ENCODE measurements at places on chromosomes 12 and 14.

GRCh38 chr12:22627371-22627770, 2.4 kb downstream of the ETNK1 start:
- peak; percentile 4 for DNase-seq

GRCh38 chr14:91453744-91454143, 36.1 kb upstream of the CCDC88C start:
- DNase-seq = no peak

DNA sequence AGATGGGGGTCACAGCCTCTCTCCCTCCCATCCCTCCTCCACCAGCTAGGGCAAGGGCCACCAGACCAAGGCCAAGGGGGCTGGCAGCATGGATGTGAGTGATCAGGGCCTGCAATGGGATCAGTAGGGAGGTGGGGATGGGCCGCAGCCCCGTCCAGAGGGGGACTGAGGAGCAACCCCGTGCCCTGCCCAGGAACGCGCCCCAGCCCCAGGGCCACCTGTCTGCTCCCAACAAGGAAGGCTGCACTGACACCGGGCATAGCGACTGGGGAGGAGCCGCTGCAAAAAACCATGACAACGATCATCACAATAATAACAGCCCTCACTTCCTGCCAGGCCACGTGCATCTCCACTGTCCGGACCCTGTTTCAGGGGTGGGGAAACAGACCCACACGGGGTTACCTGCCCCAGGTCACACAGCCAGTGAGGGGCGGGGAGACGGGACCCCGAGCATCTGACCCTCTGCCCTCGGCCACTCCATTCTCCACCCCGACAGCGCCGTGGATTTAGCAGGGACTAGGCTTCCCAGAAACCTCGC, 24.3 kb downstream of the NCOR2 start:
- peak; percentile 74 for DNase-seq

- DNase-seq = no peak
These were observed 1249.4 kb downstream of the LRFN5 start for GRCh38 chr14:42856106-42856505.

DNA sequence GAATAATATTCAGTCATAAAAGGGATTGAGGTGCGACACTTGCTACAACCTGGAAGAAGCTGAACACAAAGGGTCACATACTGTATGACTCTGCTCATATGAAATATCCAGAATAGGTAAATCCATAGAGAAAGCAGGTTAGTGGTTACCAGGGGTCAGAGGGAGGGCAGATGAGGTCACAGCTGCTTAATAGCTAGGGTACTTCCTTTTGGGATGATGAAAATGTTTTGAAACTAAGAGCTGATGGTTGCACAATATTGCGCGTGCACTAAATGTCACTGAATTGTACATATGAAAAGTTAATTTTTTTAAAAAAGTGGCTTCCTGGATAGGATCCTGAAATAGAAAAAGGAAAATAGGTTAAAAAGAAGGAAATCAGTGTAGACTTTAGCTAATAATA, 23.8 kb downstream of the NEUROD4 start:
- no peak for DNase-seq
